A549 treated with DMSO at 1 μM for 4 hours (cell line): ENCODE measurements at places on chromosomes 1 and 21. TPM values are rescaled to one million over a fixed set of nuclear protein-coding genes. Genes with fewer than 3 reads are reported as not detected.

CIART gene
- 0.30 to 0.55 TPM (median 0.53 TPM) in 5 replicates for total RNA-seq

ASCL5 gene
- total RNA-seq: 0.09 to 0.22 TPM (median 0.14 TPM) in 4 of 5 replicates, not detected in the other

CHIT1 gene
- total RNA-seq: not detected in 5 replicates

UBR4 gene
- 96.3 to 123 TPM (median 112 TPM) in 5 replicates for total RNA-seq

HES2 gene
- total RNA-seq: 2.1 to 4.3 TPM (median 3.1 TPM) in 5 replicates

ZMPSTE24 gene
- 36.2 to 47.5 TPM (median 42.9 TPM) in 5 replicates for total RNA-seq

PLEKHN1 gene
- total RNA-seq: 4.4 to 7.1 TPM (median 6.1 TPM) in 5 replicates

CCDC24 gene
- 5.8 to 6.8 TPM (median 6.7 TPM) in 5 replicates for total RNA-seq

DLGAP3 gene
- 0.08 to 0.25 TPM (median 0.17 TPM) in 5 replicates for total RNA-seq

ZSWIM5 gene
- total RNA-seq: 0.40 to 0.66 TPM (median 0.55 TPM) in 5 replicates

GLMN gene
- total RNA-seq: 5.5 to 8.0 TPM (median 7.7 TPM) in 5 replicates

PTPN22 gene
- not detected in 5 replicates for total RNA-seq

RSPH1 gene
- 0.45 to 0.94 TPM (median 0.67 TPM) in 5 replicates for total RNA-seq

AQP10 gene
- total RNA-seq: not detected in 5 replicates

AMY2A gene
- total RNA-seq: not detected in 5 replicates

NR1I3 gene
- total RNA-seq: 0.21 TPM in 1 of 5 replicates, not detected in the others

ADGRL2 gene
- 10.7 to 15.3 TPM (median 14.1 TPM) in 5 replicates for total RNA-seq

BCAN gene
- total RNA-seq: 0.08 to 0.12 TPM in 2 of 5 replicates, not detected in the others

OPTC gene
- not detected in 5 replicates for total RNA-seq
